T-helper 17 cell (primary cell): ENCODE measurements at places on chromosomes 2 and 18. TPM values are rescaled to one million over a fixed set of nuclear protein-coding genes. Genes with fewer than 3 reads are reported as not detected.

GRCh38 chr18:3058328-3059191, 45.6 kb upstream of the LPIN2 start:
- DNase-seq = no peak

GRCh38 chr2:160336635-160337034, 136.6 kb upstream of the ITGB6 start:
- no peak for DNase-seq

The TRIM43 gene
- not detected for total RNA-seq

DNA sequence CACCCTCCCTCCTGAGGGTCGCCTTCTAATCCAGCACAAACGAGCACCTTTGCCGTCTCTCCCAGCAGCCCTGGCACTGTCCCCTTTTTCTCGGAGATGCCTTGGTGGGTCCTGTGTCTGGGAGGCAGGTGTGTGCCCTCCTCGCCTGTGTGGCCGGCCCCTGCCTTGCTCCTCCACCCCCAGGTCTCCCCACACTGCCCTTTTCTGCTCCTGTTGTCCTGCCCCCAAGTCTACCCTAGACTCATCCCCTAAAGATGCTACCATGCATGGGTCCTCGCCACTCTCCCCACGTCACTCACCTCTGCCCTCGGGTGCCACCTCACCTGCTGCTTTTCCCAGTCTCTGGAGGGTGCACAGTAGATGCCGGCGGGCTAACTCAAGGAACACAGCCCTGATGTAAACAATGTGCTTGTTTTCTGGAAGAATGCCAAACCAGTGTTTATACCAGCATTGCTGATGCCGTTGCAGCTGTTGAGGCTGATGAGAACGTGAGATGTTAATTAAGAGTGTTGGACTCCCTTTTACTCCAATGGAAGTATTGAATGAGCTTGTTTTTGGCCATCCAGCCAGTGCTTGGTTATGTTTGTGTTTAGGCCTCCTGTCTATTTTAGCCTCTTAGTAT, 223.1 kb downstream of the AGAP1 start:
- no peak for DNase-seq

The RESP18 gene
- total RNA-seq = not detected

GRCh38 chr2:241637018-241637794, at the start of the genes ATG4B and THAP4:
Gene ATG4B (plus strand): TSS chr2:241637693. CDS start chr2:241637715, 22 bp downstream.
Gene THAP4 (minus strand): TSS chr2:241637158. CDS start chr2:241637017, 141 bp downstream.
- DNase-seq = peak; percentile 71

DNA sequence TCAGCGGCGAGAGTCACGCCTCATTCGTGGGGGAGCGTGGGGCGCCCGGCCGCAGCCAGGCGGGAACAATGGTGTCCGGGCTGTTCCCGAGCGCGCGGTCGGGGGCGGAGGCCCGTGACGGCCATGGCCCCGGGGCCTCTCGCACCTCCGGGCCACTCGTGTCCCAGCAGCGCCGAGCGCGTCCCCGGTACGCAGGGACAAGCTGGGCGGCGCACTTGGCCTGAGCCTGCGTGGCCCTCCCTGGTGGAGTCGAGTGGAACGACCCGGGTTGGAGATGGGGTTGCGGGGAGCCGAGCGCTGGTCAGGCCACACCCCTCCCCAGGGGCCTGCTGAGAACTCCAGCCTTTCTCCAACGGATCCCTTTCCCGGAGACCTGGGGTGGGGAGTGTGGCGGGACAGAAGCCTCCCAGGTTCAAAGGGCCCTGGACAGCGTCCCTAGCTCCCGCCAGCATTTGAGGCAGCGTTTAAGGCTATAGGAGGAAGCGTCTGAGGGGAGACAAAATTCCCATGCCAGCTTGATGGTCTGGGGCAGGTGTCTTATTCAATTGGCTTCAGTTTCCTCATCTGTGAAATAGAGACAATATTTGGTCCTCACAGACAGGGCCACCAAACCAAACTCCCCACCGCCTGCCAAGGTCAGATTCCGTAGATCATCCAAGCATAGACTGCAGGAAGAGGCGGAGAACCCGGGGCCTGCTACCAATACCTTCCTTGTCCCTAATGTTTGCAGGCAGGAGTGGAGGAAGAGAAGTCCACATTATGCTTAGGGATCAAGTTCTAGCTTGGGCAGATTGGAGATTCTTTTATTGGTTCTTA, 553 bp downstream of the CNDP2 start:
- no peak for DNase-seq

GRCh38 chr2:23283653-23284052, 101.3 kb upstream of the KLHL29 start:
- DNase-seq = no peak

DNA sequence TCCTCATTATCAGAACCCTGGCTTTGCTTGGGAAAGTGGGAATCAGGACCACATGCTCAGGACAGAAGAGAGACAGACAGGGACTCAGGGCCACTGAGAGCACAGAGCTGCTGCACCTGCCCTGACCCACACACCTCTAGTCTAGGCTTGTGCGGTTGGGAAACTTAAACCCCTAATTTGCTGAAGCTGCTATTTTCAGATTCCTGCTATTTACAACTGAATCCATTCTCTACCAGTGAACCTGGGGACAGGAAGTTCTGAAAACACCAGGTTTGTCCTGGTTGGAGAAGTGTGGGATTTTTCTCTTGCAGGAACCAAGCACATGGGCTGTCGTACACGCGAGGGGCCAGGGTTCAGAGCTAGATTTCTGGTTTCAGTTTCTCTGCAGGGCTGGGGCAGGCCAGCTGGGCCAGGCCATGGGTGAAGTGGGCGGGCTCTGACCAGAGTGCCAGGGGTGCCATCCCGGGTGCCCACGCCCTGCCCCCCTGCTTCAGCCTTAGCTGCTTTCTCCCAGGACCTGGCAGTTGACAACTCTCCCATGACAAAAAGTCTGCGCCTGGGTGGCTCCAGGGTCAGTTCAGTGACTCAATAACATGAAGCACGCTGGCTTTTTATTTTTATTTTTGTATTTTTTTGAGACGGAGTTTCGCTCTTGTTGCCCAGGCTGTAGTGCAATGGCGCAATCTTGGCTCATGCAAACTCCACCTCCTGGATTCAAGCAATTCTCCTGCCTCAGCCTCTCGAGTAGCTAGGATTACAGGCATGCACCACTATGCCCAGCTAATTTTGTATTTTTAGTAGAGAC, 51.3 kb upstream of the SLC1A4 start:
- no peak for DNase-seq

- no peak for DNase-seq
These were observed 143.9 kb upstream of the CREB1 start for GRCh38 chr2:207385903-207386302.
